ENCODE measurements at places on chromosomes 7 and 10.
A peak's percentile ranks its signal among the peaks of the same experiment; 100 is the strongest.

DNA sequence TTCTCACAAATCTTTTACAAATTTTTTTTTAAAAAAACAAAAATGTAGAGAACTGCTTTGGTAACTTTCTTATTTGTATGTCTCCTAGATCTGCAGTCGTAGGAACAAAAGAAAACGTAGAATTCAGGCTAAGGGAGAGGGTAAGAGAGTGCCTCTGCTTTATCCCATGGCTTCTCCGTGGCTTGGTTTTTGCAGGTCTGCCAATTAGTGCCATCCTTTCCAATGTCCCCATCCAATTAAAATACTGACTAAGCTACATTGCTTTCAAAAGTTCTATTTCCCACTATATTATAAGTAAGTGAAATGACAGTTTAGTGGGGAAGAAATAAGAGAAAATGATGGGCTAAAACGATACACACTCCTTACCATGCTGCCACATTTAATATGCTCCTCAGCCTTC lies 209.3 kb downstream of the CRPPA start:
- H3K36me3 ChIP-seq, result no peaks in the 10 kb centered on the region
- no peaks in the 10 kb centered on the region for H3K4me1 ChIP-seq
- no peak overlapping the region for H3K4me3 ChIP-seq
- no peak for DNase-seq
- no peak overlapping the region for H3K27ac ChIP-seq
- H3K27me3 ChIP-seq, result no peaks in the 10 kb centered on the region

DNA sequence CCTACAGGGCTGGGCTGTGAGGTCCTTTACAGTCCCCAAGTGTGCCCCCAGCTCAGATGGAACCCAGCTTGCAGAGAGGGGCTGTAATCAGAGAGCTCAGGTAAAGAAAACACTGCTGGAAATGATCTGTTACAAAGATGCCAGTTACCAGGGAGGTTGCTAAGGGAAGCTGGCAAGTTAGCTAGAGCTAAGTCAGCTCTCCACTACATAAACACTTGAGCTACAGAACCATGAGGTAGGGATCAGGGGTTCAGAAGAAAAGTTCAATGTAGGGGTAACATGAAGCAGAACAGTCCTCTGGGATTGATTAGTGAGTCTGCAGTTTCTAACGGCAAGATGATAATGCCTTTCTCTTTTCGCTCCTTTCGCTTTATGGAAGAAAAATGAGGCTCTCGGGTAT lies 53.1 kb upstream of the TM9SF3 start:
- H3K4me1 ChIP-seq, result no peaks in the 10 kb centered on the region
- no peaks in the 10 kb centered on the region for H3K27me3 ChIP-seq
- H3K27ac ChIP-seq, result no peak overlapping the region
- no peaks in the 10 kb centered on the region for H3K36me3 ChIP-seq
- DNase-seq, result no peak

GRCh38 chr7:103391150-103391549 lies 43.7 kb downstream of the PSMC2 start:
- no peaks in the 10 kb centered on the region for H3K36me3 ChIP-seq
- H3K27ac ChIP-seq, result no peak overlapping the region
- no peaks in the 10 kb centered on the region for H3K4me1 ChIP-seq
- no peak overlapping the region for H3K4me3 ChIP-seq
- H3K27me3 ChIP-seq, result no peaks in the 10 kb centered on the region

GRCh38 chr7:101125989-101126650 lies 784 bp upstream of the SERPINE1 start:
- peaks cover 29% of the 10 kb centered on the region for H3K4me1 ChIP-seq
- no peak overlapping the region for H3K27ac ChIP-seq
- DNase-seq, result no peak
- H3K27me3 ChIP-seq, result no peaks in the 10 kb centered on the region
- peak overlapping the region; percentile 33 for H3K4me3 ChIP-seq

DNA sequence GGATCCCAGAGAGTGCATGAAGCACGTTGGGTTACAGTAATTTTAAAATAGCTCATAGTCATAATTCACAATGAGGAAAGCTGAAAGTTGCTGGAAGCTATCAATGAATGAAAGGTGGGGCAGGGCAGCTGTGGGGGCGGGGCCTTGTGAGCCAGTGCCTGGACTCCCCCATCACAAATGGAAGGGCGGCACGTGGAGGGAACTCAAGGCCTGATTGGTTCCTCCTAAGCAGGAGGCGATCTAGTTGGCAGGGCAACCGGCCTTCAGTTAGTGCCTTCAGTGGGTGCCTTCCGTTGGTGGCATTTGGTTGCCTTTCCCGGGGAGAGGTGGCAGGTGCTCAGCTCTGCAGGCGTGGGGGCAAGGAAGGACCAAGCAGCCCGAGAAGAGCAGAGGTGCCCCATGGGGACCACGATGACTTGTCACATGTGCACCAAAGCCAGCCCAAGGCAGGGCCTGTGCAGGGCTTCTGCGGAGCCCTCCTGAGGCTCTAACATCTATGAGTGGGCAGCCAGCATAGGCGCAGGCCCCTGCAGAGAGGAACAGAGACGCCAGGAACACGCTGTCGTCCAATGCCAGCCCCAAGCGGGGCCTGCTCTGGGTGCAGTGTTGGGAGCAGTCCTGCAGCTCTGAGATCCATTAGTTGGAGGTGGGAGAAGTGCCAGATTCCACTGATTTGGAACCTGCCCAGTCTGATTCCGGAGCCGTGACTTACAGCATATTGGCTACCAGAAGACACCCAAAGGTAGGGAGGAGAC lies 59.8 kb upstream of the PDSS1 start:
- H3K27ac ChIP-seq, result no peak overlapping the region
- H3K36me3 ChIP-seq, result no peaks in the 10 kb centered on the region
- H3K4me1 ChIP-seq, result peaks cover 3% of the 10 kb centered on the region

GRCh38 chr7:92656121-92656520 lies 65.9 kb upstream of the FAM133B start:
- H3K27ac ChIP-seq, result no peak overlapping the region
- peaks cover 2% of the 10 kb centered on the region for H3K27me3 ChIP-seq
- no peaks in the 10 kb centered on the region for H3K36me3 ChIP-seq
- no peak overlapping the region for H3K4me3 ChIP-seq
- H3K4me1 ChIP-seq, result no peaks in the 10 kb centered on the region

GRCh38 chr10:48767373-48768143 lies 82.9 kb downstream of the WDFY4 start:
- no peak overlapping the region for H3K4me3 ChIP-seq
- H3K4me1 ChIP-seq, result no peaks in the 10 kb centered on the region
- H3K27ac ChIP-seq, result no peak overlapping the region
- DNase-seq, result no peak

- peaks cover 2% of the 10 kb centered on the region for H3K27me3 ChIP-seq
- H3K4me3 ChIP-seq, result no peak overlapping the region
- DNase-seq, result no peak
- no peaks in the 10 kb centered on the region for H3K4me1 ChIP-seq
- H3K36me3 ChIP-seq, result peaks cover 2% of the 10 kb centered on the region
These were observed 441.9 kb upstream of the GRM3 start for GRCh38 chr7:86201767-86202166.

DNA sequence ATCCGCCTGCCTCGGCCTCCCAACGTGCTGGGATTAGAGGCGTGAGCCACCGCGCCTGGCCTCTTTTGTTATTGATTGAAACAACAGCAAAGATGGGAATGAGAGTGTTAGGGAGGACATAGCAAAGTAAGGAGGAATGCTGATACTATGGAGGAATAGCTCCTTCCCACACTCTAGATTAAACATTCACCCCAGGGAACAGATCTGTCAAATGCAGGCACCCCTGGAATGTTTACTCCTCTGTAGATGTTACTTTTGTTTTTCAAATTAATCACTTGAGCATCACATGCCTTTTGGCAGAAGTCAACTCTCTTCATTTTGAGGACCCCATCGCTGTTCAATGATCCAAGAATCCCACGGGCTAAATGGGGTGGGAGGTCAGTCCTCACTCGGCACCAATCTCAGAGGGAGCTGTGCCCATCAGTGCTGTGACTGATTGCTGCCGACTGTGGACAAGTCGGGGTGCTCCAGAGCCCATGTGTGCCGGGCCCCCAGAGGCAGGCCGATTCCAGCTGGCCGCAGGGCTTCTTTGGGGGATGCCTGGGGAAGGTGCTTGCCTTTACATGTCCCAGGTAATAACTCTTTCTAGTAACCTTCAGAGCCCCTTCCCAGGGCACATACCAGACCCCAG lies 10.2 kb upstream of the COBL start:
- no peaks in the 10 kb centered on the region for H3K27me3 ChIP-seq
- H3K4me1 ChIP-seq, result peaks cover 7% of the 10 kb centered on the region
- H3K36me3 ChIP-seq, result no peaks in the 10 kb centered on the region
- no peak for DNase-seq
- H3K4me3 ChIP-seq, result no peak overlapping the region

GRCh38 chr10:109978481-109978880 lies 29.3 kb upstream of the ADD3 start:
- H3K27me3 ChIP-seq, result no peaks in the 10 kb centered on the region
- H3K4me1 ChIP-seq, result peaks cover 5% of the 10 kb centered on the region
- no peaks in the 10 kb centered on the region for H3K36me3 ChIP-seq

GRCh38 chr10:24306507-24306875 lies 97.6 kb downstream of the KIAA1217 start:
- H3K27ac ChIP-seq, result no peak overlapping the region
- no peak overlapping the region for H3K4me3 ChIP-seq
- H3K27me3 ChIP-seq, result no peaks in the 10 kb centered on the region
- H3K36me3 ChIP-seq, result no peaks in the 10 kb centered on the region
- DNase-seq, result no peak
- H3K4me1 ChIP-seq, result peaks cover 22% of the 10 kb centered on the region

- H3K4me1 ChIP-seq, result peaks cover 2% of the 10 kb centered on the region
- peak; percentile 71 for DNase-seq
- H3K27ac ChIP-seq, result peak overlapping the region; percentile 69
- H3K27me3 ChIP-seq, result peaks cover 73% of the 10 kb centered on the region
- H3K4me3 ChIP-seq, result no peak overlapping the region
These were observed 863 bp downstream of the ST8SIA6 start for GRCh38 chr10:17453373-17454091.

DNA sequence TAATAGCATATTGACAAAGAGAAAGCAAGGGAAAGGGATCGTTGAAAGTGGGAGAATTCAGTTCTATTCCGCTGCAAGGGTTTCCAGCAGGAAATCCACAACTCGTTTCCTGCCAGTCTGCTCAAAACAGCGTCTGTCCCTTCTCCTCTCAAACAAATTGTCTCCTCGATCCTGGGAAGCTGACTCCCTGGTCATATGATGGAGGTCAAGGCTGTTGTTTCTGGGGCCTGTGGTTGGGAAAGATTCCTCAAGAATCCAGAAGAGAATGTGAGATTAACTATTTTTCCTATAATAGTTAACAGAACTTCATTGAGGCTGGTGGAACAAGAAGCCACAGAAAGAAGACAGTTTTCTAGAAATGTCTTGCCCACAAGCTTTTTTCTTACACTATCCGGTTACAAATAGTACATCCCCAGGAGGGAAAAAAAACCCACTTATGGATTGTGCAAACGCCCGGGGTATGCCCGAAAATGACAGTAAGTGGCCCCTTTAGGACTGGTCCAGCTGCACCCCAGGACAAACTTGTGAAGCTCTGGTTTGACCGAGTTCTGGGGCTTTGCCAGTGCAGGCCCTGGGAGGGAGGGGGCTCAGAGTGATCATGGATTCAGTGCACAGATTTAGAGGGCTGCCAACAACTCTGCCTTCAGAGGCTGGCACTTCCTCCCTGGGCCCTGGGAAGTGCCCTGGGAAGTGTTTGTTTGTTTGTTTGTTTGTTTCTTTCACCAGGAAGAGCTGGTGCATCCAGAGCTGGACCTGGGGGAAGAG lies 49.4 kb upstream of the CTBP2 start:
- no peak overlapping the region for H3K4me3 ChIP-seq
- peaks cover 18% of the 10 kb centered on the region for H3K27me3 ChIP-seq
- no peak for DNase-seq
- no peaks in the 10 kb centered on the region for H3K4me1 ChIP-seq
- H3K27ac ChIP-seq, result no peak overlapping the region

- H3K27me3 ChIP-seq, result no peaks in the 10 kb centered on the region
- H3K27ac ChIP-seq, result no peak overlapping the region
- no peaks in the 10 kb centered on the region for H3K4me1 ChIP-seq
- peak overlapping the region; percentile 98 for H3K4me3 ChIP-seq
- peak; percentile 40 for DNase-seq
These were observed 742 bp downstream of the LMBR1 start for GRCh38 chr7:156892081-156892800.

DNA sequence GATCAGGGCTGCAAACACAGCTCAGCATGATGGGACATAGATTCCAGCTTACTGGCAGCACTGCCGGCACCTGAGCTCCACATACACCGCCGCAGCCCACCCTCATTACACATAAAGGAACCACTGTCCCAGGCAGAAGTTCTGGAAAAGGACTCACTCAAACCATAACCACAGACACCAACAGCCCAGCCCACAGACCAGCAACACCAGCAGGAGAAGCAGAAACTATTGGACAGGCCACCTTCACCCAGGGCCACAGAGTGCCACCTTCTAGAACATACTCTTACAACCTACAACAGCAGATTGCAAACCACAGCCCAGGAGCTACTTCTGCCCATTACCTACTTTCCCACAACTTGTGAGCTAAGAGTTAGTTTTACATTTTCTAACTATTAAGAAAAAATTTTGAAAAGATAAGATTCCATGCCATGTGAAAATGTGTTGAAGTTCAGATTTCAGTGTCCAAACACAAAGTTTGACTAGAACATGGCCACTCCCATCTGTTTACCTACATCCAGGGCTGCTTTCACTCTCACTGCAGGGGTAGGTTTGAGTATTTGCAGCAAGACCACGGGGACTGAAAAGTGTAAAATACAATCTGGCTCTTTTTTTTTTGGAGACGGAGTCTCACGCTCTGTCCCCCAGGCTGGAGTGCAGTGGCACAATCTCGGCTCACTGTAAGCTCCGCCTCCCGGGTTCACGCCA lies 153.0 kb downstream of the TNS3 start:
- H3K27me3 ChIP-seq, result no peaks in the 10 kb centered on the region
- H3K4me3 ChIP-seq, result no peak overlapping the region
- H3K27ac ChIP-seq, result peak overlapping the region; percentile 27

GRCh38 chr10:72740528-72740927 lies 48.6 kb downstream of the MCU start:
- DNase-seq, result no peak
- peaks cover 21% of the 10 kb centered on the region for H3K4me1 ChIP-seq
- H3K4me3 ChIP-seq, result no peak overlapping the region
- H3K36me3 ChIP-seq, result no peaks in the 10 kb centered on the region
- H3K27ac ChIP-seq, result no peak overlapping the region

DNA sequence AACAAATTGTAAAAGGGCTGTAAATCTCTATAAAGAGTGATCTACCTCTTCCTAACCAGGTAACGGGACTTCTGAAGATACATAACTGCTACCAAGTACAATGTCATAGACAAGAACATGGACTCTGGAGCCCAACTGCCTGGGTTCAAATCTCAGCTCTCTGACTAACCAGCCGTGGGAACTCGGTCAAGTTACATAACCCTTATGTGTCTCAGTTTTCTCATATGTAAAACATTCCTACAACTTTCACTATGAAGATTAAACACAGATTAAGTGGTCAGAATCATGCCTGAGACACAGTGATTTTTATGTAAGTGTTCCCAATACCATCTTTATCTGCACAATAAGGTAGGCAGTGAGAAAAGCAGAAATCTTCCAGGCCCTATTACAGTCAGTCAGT lies 52.6 kb downstream of the ITGB1 start:
- H3K36me3 ChIP-seq, result peaks cover 5% of the 10 kb centered on the region
- no peak overlapping the region for H3K4me3 ChIP-seq
- H3K27me3 ChIP-seq, result no peaks in the 10 kb centered on the region
- no peaks in the 10 kb centered on the region for H3K4me1 ChIP-seq

GRCh38 chr10:101812606-101813005 lies 5.6 kb downstream of the OGA start:
- no peak overlapping the region for H3K27ac ChIP-seq
- H3K4me1 ChIP-seq, result peaks cover 2% of the 10 kb centered on the region
- DNase-seq, result no peak
- no peak overlapping the region for H3K4me3 ChIP-seq
- H3K27me3 ChIP-seq, result no peaks in the 10 kb centered on the region
- H3K36me3 ChIP-seq, result peaks cover 75% of the 10 kb centered on the region

GRCh38 chr10:89637113-89637512 lies 7.9 kb downstream of the PANK1 start:
- DNase-seq, result no peak
- no peaks in the 10 kb centered on the region for H3K4me1 ChIP-seq
- H3K36me3 ChIP-seq, result peaks cover 5% of the 10 kb centered on the region
- no peak overlapping the region for H3K27ac ChIP-seq

Data from neuronal stem cell (in vitro differentiated cells).